ENCODE measurements at places on chromosomes 6 and 20.

GRCh38 chr6:17455919-17456318, 62.5 kb downstream of the CAP2 start:
- no peak for DNase-seq

DNA sequence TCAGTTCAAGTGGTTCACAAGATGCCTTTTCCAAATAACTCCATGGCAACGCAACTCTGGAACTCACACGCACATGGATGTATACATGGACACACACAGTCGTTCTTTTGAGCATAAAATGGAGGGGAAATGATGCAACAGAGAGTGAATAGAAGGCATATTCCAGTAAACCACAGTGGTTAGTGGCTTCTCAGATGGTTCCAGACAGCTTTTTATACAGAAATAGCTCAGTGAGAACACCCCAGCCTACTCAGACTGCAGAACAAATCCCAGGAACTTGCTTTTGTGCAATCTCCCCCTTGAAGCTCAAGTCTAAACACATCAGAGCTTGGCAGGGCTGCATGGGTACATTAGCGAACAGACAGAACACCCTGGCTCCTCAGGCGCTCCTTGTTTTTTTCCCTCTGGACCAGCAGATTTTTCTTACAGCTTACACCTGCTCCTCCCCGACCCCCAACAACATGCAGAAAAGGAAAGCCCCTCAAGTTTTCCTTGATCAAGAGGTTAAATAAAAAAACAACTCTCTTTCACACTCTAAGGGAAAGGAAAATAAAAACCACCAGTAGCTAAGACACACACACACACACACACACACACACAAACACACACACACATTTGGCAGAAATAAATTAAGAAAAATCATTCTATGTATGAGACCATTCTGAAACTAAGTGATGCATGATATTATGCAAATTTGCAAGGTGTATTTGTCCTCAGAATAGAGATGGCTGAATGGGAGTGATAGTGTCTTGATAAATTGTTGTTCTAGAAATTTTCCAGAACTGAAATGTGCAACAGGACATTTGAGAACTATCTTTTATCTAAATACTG, 51.2 kb upstream of the RANBP9 start:
- DNase-seq: peak; percentile 63

GRCh38 chr6:144878577-144878976, 593.4 kb downstream of the UTRN start:
- no peak for DNase-seq

DNA sequence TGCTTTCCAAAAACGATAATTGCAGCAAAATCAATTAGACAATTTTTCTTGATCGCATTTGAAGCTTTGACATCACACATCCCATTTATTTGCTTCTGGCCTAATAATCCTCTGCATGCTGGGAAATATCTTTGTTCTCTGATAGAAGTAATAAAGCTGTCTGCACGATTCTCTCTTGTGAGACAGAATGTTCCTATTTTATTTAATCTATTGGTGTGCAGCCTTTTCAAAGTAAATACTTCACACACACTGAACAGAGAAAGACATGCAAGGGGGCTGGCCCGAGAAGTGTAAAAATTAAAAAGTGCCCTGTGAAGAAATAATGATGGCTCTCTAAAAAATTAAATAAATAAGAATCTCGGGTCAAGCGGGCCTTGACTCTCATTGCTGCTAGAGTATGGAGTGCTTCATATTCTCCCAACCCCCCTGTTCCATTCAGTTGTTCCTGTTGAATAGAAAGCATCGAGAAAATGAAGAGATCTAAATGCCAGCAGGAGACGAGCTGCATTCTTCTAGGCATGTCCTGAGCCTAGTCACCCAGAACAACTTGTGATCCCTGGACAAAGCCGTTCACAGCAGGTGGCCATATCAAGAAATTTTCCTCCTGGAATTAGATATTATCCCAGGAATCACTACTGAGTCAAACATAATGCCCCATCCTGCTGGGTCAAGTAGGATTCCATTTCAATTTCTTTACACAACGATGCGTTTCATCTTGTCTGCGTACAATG, 625.9 kb upstream of the EPHA7 start:
- DNase-seq: no peak

DNA sequence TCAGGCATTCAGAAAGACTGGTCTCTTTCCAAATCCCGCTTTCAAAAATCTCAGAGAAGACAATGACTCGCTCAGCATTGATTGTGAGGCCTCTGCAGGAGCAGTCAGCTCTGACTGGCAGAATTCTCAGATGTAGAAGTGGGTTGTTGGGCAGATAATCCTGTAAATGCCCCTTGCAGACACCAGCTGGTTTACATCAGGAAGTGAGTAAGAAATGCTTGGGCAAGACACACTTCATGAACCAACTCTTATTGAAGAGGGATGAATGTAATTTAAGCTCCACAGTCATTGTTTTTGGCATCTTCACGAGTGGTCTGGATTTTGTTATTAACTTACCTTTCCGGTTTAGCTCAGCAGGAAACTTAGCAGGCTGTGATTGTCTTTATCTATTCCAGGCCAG, 166.6 kb downstream of the PLCB4 start:
- no peak for DNase-seq

DNA sequence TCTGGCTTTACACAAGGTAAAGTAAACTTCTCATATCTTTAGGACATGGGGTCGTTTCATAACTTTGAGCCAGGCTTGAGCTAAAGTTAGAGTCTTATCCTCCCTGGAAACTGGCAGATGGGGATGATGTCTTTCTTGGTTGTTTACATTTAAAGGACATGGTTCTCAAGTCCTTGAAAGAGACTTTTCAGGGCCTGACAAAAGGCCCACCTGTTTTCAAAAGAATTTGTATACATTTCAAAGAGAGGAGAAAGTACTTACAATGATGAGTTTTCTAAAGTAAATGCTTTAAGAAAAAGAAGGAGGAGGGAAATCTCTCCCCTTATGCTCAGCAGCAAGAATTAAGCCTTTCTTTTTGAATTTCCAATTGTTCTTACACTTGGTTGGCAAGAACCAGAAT, 45.7 kb upstream of the TINAG start:
- DNase-seq: no peak

DNA sequence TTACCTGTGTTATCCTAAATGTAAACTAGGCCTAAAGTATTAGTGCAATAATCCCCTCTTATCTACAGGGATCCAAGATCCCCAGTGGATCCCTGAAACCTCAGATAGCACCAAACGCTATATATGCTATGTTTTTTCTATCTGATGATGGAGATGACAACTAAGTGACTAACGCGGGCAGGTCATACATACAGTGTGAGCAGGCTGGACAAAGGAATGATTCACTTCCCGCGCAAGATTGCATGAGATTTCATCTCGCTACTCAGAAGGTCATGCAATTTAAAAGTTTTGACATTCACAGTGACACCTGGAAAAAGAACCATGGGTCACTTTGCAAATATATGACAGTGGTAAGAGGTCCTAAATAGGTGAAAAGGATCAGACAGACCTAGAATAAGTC, 875.9 kb downstream of the HACE1 start:
- no peak for DNase-seq

GRCh38 chr20:11676630-11677287, 240.9 kb upstream of the BTBD3 start:
- peak; percentile 42 for DNase-seq

GRCh38 chr6:70028926-70029325, 162.6 kb downstream of the COL19A1 start:
- DNase-seq: no peak

DNA sequence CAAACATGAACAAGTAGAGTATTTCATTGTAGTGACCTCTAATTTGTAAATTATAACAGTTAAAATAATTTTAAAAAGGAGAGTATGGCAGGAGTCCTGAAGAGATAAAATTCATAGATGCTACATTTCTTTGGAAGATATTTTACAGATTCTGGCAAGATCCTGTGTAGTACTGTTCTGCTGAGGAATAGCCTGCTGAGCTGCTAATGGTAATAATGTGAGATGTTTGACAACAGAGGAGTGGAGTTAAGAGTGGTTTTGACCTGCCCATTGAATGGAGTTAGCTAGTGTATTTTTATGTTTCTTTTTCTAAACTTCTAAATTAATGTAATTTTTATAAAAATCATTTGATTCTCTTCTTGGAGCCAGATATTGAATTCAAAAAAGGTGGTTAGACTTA, 11.8 kb downstream of the CLVS2 start:
- DNase-seq: no peak

DNA sequence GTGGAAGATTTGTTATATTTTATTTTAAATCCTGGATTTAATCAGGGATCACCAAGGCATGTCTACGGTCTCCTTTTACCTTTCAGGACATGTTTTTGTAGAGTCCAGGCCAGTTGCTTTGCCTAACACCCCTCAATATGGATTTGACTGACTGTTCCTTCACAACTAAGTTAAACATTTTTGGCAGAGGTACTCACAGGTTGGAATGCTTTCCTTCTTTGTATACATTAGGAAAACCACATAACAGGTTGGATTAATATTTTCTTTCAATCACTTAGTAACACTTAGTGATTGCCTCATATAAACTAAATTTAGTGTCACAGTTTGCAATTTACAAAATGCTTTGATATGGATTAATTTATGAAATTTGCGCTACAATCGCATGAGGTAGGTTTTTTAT, 64.5 kb downstream of the IPCEF1 start:
- no peak for DNase-seq

GRCh38 chr6:154917941-154918340, 77.2 kb upstream of the TIAM2 start:
- DNase-seq: no peak

DNA sequence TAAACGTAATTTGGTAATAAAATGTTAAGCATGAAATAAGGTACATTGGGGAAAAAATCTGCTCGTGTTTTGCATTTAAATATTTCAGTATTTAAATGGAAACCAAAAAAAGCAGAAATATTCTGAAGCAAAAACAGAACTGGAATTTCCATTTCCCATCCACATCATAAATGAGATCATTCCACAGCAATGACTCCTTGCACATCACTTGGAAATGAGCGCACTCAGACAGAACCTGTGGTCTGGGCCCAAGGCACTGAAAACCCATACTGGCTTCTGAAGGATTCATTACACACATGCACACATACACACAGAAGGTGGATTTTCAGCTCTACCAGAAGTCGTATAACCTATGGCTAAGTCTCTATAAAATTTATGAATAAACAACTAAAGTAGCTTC, 174.8 kb downstream of the IBTK start:
- DNase-seq: peak; percentile 40

DNA sequence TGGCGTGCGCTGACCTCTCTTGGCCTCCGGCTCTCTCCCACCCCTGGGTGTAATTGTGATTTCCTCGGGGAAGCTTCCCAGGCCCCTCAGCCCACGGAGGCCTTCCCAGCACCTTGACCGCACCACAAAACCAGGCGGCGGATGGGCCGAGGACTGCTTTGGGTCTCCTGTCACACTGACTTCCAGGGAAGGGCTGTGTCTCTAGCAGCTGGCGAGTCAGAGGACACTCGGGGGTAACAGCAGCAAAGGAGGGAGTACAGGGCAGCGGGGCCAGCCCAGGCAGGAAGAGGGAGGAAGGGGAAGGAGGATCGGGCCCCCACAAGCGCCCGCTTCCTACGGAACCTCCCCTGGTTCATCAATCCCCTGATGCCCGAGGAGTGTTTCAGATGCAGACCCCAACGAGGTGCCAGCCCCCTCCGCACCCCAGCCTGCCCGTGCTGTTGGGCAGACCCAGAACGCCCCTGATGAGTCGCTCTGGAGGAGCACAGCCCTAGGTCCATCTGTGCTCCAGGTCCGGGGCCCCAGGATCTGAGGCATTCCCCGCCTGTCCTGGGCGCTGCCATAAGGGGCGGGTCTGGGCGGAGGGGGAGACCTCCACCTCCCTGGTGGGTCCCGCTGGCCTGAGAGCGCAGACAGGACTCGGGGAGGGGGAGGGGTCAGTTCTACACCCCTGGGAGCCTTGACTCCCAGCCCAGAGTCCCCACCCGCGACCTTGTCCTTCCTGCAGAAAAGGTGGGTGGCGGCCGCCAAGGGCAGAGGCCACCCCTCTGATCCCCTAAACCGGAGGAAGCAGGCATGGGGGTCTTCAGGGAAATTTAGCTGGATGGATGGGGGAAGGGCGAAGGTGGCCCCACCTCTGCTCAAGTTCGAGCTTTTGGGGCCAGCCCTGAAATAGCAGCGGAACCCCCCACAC, 956 bp downstream of the CHRNA4 start:
- DNase-seq: no peak

- DNase-seq: no peak
These were observed 276.8 kb downstream of the TENT5A start for GRCh38 chr6:81475646-81476045.
